A549 treated with GW870086 at 1 μM for 4 hours (cell line): ENCODE measurements at places on chromosomes 5 and 9. TPM values are rescaled to one million over a fixed set of nuclear protein-coding genes. Genes with fewer than 3 reads are reported as not detected.

Gene TUBB4B
- 612 to 791 TPM (median 723 TPM) in 5 replicates for total RNA-seq

Gene CDX1
- total RNA-seq: not detected in 5 replicates

Gene FBXO4
- total RNA-seq: 5.8 to 9.0 TPM (median 7.5 TPM) in 5 replicates

Gene FOXD4L3
- total RNA-seq: 0.11 to 0.12 TPM in 2 of 5 replicates, not detected in the others

Gene OTP
- 0.06 to 0.13 TPM (median 0.09 TPM) in 4 of 5 replicates, not detected in the other for total RNA-seq

Gene SEMA5A
- not detected in 5 replicates for total RNA-seq

Gene PRRX2
- total RNA-seq: 6.6 to 12.9 TPM (median 12.4 TPM) in 5 replicates
